ENCODE measurements at places on chromosomes 3 and 15.
A peak's percentile ranks its signal among the peaks of the same experiment; 100 is the strongest.

DNA sequence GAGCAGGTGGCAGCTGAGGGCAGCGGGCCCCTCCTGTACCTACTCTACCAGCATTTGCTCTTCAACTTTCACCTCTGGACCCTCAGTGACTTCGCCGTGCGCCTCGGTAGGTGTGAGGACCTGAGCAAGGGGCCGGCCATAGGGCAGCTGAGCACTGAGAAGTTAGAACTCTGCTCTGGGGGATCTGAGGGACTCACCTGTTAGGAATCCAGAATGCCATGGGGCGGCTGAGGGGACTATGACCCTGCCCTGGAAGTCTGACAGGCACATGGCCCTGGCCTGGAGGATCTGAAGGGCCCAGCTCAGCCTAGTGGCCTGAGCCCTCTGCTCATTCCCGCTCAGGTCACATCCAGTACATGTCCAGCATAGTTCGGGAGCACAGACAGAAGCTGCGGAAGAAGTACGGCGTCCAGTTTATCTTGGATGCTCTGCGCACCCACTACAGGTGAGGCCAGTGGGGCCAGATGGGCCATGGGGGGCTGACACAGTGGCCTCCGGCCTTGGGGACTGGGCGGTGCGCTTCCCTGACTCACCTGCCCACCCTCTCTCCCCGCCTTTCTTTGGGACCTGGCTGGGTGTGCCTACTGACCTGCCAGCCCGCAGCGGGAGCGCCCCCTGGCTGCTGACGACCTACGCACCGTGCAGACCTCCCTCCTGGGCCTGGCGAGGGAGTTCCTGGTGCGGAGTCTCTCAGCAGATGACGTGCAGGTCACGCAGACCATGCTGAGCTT is 18.8 kb downstream of the NBEAL2 start:
- peak; percentile 87 for DNase-seq

- DNase-seq, result no peak
These were observed 84.0 kb downstream of the CFAP20DC start for GRCh38 chr3:58965865-58966264.

GRCh38 chr3:170220871-170221270 is 1.4 kb upstream of the PRKCI start:
- DNase-seq, result no peak

DNA sequence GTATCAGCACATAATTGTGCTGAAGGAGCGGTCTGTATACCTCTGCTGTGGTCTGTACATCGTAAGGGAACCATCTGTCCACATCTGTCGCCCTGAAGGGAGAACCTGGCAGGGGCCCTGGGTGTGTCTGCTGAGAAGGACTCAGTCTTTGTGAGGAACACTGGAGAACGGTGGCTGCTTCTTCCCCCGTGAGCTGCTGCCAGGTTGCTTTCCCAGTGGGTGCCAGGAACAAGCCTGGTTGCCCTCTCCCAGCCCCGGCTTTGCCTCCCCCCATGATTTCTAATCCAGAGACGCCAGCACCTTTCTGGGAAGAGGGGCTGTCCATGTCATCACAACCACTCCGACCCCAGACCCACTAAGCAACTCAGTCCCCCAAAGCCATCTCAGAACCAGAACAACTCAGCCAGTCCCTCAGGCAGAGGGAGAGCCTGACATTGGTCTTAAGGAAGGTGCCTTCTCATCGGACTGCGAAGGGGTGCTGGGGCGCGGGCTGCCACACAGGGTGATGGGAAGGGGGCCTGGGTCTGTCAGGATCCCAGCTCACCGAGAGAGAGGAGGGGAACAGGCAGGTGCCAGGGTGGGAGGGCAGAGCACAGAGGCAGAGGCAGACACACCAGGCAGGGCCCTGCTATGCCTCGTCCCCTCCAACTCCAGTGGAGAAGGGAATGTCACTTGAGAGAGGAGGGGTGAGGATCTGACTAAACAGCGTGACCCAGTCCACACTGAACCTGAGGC is 8.5 kb downstream of the TNK2 start:
- no peak for DNase-seq

DNA sequence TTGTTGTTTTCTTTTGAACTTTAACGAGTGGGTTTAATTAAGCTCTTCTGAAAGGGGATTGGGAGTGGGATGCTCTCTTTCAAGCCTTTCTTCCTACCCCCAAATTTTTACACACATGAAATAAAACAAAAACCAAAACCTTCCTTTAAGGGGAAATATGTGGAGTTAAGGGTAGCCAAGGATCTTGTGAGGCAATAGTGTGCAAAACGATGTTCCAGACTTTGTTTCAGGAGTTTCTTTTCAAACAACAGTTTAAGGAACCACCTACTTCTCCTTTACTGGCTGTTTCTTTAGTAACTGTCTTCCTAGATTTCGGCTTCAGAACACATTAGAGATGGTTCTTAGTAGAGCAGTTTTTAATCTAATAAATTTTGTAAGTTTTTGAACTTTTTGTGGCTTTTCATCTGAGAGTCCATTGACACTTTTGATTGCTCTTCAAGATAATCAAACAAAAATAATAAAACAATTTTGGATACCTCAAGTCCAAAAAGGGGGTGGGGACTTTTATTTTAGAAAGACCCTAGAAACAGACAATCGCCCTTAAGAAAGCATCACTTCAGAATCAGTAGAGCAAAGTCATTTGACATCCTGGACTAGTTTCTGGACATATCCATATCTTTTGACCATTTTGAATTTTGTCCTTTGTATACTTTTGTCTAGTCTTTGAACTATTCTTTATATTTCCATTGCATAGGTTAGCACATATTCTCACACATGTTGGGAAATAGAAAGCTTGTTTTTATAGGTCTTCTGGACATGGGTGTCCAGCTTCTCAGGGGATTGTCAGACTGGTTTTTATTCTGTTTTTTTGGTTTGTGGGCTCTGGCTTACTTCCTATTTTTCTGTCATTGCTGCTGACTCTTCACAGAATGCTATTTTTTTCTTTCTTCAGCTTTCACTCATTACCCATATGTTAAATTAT is 6.0 kb downstream of the DIPK2A start:
- peak; percentile 67 for DNase-seq

GRCh38 chr15:35308802-35309201 is 223.7 kb upstream of the NANOGP8 start:
- peak; percentile 16 for DNase-seq

DNA sequence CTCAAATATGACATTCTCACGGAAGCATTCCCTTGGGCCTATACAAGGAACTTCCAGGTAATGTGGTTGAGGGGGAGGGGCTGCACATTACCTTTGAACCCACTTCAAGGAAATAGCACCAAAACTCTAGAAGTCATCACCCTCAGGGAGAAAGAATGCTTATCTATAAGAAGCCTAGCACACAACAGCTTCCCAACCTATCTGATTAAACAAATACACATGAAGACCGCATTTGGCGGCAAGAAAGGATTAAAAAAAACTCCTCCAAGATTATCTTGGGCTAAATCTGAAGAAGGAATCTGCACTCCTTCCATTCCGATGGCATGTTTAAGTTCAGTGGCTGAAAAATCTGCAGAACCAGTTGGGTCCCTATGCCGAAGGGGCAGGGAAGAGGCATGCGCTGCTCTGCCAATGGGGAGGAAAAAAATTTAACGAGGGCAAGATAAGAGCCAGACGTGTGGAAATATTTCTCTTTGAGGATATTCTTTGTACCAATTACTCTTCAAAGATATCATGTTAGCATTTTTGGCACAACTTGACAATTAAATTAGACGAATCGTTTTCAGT is 82.0 kb upstream of the WNT5A start:
- DNase-seq, result no peak

- DNase-seq, result no peak
These were observed 18.1 kb upstream of the SLC27A2 start for GRCh38 chr15:50163719-50164410.

DNA sequence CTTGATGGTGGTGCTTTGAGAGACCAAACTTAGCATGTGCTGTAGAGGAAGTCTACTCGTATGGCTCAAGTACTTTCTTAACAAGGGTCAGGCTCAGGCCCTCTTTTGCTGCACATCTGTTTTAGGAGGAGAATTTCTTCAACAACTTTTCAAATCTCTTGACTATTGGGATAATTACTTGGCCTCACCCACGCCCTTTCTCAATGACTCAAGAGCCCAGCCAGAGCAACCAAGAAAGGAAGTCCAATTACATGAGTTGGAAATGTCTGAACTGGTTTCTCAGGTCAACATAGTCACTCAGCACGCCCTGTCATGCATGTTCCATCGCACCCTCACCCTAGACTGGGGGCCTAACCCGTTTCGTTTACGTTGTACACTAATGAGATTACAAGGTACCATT is 44.8 kb upstream of the UMPS start:
- DNase-seq, result no peak

GRCh38 chr15:31161951-31162350 is 60.4 kb upstream of the TRPM1 start:
- peak; percentile 66 for DNase-seq

- no peak for DNase-seq
These were observed 113.5 kb downstream of the GHSR start for GRCh38 chr3:172334671-172335207.

- no peak for DNase-seq
These were observed 209.2 kb downstream of the FEZF2 start for GRCh38 chr3:62164196-62164595.

DNA sequence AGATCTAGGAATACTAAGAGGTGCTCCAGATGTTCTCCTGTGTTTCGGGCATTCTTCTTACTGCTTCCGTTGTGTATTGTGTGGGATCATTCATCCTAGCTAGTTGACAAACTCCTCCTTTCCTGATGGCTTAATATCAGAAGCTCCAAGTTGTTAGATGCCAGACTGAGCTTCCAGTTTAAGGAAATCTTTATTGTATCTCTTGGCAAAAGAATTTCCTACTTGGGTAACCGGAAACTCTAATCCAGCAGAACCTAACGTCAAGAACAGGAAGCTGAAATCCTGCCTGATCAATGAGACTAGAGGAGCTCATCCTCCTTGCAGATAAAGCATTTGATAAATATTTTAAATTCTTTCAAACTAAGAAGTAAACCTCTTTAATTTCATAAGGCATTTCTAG is 27.7 kb upstream of the MYH15 start:
- no peak for DNase-seq

GRCh38 chr3:14204515-14205284 is 26.1 kb downstream of the LSM3 start:
- peak; percentile 39 for DNase-seq

Data from erythroblast (primary cell).